ENCODE measurements at places on chromosomes 6 and 20.

DNA sequence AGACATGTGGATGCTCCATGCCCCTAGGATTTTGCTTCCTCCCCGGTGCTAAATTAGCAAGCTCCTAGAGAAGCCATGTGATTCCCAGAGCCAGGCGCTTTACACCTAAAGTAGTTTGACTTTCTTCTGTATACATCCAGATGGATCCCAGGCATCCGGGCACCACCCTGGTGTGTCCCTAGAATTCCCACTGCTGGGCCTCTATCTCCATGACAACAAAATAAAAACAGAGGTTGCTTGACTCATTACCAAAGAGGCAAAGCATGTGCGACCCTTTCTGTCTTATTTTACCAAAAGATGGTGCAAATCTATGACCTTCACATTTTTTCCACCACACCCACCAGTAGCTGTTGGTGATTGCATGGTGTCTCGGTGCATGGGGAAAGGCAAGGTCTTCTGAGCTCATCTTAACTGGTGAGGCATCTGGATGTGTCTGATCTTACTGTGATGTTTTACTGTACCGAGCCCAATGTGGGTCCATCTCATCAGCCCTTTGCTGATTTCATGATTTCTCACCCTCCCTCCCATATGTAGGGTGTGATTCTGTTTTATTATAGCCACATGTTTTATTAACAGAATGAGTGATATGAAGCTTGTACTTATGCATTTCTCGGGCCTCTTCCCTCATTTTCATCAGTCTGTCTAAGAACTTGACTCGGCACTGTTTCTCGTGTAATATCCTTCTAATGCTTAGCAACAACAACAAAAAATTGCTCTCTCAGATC is 27.4 kb upstream of the VAPB start:
- DNase-seq, result no peak

- DNase-seq, result no peak
Observed at GRCh38 chr6:111441678-111442243, 41.3 kb downstream of the REV3L start.

GRCh38 chr20:39775110-39775509 is 813.0 kb downstream of the DHX35 start:
- no peak for DNase-seq

- DNase-seq, result no peak
Observed at GRCh38 chr6:149229096-149229495, 88.4 kb upstream of the TAB2 start.

- DNase-seq, result no peak
Observed at GRCh38 chr20:15654208-15654649, 919.0 kb downstream of the KIF16B start.

DNA sequence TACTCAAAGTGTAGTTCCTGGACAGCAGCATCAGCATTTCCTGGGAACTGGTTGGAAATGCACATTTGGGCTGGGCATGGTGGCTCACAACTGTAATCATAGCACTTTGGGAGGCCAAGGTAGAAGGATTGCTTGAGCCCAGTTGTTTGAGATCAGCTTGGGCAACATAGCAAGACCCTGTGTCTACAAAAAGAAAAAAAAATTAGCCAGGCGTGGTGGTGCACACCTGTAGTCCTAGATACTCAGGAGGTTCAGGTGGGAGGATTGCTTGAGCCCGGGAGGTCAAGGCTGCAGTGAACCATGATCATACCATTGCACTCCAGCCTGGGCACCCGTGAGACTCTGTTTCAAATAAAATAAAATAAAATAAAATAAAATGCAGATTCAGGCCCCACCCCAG is 156.2 kb downstream of the CDC5L start:
- DNase-seq, result no peak

GRCh38 chr6:169907419-169908115 is 156.1 kb downstream of the ERMARD start:
- DNase-seq, result no peak

DNA sequence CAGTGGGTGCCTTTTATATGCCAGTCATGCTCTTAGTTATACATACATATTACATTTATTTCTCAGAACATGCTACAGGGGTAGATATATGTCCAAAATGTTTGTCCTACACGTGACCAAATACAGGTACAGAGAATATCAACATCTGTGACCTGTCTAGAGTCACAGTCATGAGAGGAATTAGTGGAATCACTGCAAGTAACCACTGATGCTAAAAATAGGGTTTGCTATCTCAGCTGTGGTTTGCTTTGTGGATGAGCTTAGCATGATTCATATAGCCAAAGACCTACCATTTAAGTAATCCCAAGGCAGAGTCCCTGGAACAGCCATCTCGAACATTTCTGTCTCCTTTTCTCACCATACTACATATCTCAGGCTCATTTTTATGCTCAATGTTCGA is 32.3 kb downstream of the GSTA3 start:
- peak; percentile 91 for DNase-seq

DNA sequence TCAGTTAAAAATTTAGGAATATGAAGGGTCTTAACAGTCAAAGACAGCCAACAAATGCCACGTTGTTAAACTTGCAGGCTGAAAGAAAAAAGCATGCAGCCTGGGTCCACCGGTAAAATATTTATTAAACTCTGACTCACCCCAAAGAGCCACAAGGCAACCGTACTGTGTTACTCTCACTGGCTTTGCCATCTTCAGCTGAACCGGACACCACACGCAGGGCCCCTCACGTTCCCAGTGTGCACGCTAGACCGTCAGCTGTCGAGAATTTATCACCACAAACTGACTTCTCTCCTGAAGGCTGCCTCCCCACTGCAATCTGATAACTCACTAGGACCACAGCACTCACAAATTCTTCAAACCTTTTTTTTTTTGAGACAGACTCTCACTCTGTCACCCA is 30.7 kb downstream of the HUS1B start:
- DNase-seq, result no peak

- DNase-seq, result no peak
Observed at GRCh38 chr6:127392301-127392700, 48.9 kb upstream of the ECHDC1 start.

DNA sequence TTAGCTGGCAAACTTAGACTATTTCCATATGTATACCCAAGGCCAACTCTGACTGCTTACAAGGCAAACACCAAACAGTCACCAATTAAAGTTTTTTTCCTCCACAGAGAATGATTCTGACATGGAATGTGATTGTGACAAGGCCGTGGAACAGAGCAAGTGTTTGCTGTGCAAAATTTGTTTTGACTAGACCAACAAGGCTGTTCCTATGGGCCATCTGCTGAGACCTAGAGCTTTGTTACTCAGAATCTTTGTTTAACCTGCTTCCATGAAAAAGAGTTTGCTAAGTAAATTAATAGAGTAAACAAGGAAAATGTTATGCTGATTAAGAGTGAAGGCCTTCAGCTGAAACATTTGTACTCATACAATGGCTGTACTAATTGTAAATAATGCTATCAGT is 51.6 kb upstream of the IMPG1 start:
- no peak for DNase-seq

DNA sequence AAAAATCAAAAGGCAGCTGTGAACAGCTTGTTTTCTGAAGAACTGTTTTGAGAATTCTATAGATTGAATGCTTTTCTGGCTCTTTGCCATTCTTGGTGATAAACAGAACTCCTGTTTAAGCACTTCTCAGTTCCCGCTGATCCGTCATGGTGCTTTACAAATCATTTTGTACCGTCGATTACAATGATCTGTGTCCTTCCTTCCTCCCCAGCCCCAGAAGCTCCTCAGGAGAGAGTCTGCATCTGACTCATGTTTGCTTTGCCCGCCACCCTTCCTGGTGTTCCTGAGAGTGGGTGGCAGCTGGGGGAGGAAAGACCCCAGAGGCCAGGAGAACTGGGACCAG is 538.6 kb upstream of the MARCKS start:
- no peak for DNase-seq

DNA sequence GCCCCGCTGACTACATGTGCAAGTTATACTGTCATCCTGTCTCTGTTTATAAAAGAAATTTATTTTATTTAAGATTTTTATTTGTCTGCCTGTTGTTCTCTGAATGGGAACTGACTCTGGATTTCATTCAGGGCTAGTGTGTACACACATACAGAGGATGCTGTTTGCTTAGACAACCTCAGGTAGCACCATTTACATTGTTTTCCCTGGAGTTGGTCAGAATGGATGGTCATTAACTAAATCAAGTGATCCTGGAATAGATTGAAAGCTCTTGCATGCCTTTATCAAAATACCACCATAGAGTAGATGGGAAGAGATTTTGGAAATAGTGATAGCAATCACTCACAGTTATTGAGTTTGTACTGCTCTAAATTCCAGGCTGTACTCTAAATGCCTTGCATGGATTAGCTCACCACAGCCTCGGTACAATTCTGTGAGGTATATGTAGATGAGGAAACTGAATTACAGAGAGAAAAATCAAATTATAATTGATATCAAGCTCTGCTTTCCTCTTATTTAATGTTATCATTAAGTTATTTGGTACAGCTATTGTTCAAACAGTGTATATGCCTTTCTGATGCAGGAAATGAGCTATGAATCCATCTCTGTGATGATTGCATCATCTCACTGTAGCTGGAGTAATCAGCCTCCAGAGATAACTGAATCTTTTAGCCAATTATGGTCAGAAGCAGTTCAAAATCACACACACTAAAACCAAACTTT is 51.9 kb downstream of the RNF217 start:
- peak; percentile 66 for DNase-seq

GRCh38 chr6:118586746-118587485 is 38.8 kb downstream of the PLN start:
- DNase-seq, result no peak

GRCh38 chr6:70838907-70839285 is 118.0 kb downstream of the B3GAT2 start:
- no peak for DNase-seq

DNA sequence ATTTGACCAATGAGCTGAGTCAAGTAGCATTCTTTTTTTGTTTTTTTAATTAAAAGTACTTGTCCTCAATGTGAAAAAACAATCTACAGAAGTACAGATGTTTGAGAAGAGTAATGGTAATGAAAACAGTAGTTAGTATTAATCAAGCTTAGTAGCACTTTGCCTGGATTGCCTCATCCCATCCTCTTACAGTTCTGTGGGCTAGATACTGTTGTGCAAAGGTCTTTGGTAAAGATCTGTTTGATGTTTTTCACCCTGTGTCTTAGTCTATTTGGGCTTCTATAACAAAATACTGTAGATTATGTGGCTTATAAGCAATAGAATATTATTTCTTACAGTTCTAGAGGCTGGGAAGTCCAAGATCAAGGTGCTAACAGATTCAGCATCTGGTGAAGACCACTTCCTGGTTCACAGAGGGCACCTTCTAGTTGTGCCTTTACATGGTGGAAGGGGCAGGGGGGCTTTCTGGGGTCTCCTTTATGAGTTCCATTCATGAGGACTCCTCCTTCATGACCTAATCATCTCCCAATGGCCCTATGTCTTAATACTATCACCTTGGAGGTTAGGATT is 84.3 kb downstream of the SHLD1 start:
- no peak for DNase-seq

DNA sequence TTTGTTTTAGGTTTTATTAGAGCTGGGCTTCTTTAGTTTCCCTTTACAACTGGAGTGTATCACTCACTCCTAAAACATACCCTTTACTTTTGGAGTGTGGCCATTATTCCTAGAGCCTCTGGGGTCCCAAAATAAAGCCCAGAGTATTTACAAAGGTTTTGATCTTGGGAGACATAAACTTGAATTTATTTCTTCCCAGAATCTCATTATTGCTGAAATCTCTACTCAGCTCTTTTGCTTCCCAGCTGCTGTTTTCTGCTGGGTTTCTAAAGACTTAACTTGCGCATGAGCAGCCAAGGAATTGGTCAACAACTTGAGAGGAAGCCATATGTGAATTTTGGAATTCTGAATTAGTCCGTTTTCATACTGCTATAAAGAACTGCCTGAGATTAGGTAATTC is 94.5 kb upstream of the NRSN1 start:
- no peak for DNase-seq

DNA sequence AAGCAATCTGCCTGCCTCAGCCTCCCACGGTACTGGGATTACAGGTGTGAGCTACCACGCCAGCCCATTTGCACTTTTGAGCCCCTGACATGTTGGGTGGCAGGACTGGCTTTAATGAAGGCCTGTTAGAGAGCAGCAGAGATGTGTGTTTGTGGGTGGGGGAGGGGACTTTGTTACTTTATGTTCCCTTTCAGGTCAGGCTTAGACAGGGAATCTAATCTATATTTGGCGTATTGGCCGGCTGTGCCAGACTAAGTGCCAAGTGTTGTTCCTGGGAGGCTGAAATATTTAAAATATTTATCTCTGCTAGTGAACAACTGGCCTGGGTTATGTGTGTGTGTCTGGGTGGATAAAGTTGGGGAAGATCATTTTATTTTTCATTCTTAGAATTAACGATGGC is 6.1 kb downstream of the GMPR start:
- DNase-seq, result no peak

DNA sequence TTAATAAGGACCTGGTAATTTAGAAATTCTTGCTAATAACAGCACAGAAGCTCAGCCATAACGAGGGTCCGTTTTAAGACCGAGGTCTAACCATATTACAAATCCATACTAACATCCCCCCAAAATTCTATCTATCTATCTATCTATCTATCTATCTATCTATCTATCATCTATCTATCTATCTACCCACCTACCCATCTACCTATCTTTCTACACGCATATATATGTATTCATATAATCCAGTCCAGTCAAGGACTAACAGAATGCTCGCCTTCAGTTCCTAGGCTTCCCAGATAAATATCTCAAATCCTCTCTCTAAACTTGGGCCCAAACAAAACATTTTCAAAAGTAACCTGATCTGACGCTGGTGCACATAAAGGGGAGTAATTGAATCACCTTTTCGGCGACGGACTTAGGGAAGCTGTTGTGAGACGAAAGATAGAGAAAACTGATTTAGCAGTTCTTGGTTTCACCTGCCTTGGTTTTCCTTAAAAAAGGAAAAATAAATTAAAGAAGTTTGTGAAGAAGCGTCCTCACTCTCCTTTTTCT is 14.5 kb downstream of the HMGN4 start:
- no peak for DNase-seq

DNA sequence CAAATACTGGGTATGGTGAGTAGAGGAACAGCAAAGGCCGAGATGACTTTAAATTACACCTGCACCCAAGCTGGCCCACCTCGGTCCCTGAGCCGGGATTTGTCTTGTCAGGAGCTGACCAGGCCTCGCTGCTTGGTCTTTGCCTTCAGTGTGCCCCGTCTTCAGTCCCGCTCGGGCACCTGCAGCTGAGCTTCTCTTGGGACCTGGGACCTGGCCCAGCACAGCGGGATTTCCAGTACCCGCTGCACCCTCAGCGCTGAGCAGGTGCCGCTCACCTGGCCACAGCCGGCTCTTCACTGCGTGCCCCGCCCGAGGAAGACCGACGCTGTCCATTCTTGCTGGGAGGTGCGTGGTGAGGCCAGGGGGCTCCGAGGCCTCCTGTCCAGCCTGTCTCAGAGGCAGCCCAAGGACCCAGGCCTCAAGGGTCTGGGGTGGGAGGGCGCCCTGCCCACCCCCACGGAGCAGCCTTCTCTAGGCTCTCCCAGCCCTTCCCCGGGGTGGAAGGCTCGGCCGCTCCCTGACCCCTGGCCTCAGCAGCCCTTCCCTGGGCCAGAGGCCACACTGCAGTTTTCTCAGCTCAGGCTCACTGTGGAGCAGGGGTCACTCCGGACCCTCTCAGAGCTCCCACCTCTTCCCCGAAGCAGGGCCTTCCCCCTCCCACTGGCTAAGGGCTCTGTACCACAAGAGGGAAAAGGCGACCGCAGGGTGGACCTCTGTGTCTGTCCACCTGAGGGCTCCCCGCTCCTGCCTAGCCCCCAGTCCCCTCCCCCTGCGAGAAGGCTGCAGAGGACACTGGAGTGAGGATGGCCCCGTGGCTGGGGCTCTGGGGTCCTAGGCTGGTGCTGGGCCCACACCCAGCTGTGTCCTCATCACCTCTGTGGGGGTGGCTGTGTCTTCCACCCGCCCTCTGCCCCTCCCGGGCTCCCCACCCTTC is 119.3 kb downstream of the RNASET2 start:
- DNase-seq, result no peak

GRCh38 chr6:72650081-72650745 is 28.3 kb downstream of the KCNQ5 start:
- no peak for DNase-seq
